ENCODE measurements at places on chromosomes 4 and X. TPM values are rescaled to one million over a fixed set of nuclear protein-coding genes. Genes with fewer than 3 reads are reported as not detected.

GPRASP2 gene
- 0.46 TPM for total RNA-seq

ASB9 gene
- 2.5 TPM for total RNA-seq

CLGN gene
- not detected for total RNA-seq

TRO gene
- total RNA-seq: 7.9 TPM

RASSF6 gene
- total RNA-seq: not detected

CXorf49 gene
- total RNA-seq: not detected

- DNase-seq: no peak
Measured at GRCh38 chrX:28225513-28225912, 244.3 kb upstream of the DCAF8L1 start.

GRCh38 chr4:176077561-176077960, 11.9 kb downstream of the WDR17 start:
- DNase-seq: no peak

DNA sequence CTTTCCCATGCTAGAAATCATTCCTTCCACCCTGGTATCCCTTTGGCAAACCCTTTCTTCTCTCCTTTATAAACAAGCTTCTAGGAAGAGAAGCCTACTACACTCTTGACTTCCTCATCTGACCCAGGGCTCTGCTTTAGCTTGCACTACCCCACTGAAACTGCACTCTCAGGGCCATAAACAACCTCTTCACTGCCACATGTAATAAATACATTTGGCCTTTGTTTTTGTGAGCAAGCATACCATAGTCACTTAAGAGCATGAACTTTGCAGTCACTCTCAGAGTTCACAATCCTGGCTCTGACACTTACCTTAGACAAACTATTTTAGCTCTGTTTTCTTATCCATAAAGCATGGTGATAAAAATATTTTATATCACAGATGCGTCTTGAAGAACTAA, 50.7 kb upstream of the USP38 start:
- no peak for DNase-seq

DNA sequence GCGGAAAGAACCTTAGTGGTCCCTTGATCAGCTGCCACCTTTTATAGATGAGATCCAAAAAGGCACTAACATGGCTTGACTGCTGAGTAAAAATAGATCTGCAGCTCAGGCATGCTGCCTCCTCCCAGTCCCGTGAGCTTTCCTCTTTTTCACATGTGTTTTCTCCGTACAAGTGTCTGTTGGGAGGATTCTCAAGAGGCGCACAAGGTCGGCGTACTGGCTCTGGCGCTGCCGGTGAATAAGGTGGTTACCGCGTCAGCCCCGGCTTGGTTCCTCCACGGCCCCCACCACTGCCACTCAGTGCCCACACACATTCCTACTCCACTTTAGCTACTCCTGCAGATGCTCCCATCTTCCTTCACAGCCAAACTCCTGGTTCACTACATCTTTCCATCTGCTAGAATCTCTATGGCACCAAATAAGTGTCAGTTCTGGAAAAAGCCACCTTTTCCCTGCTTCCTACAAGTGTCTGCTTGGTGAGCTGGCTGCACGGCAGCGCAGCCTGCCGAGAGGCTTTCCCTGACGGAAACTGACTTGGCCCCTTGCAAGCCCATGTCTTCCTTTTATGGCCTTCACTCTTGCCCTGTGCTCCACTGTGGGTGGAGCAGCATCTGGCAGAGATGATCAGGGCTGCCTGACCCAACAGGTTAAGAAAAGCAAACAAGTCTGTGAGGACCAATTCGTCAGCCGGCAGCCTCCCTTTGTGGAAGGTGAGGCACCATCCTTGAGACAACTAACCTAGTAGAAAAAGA, 99.8 kb downstream of the KLHL8 start:
- DNase-seq: no peak

- DNase-seq: no peak
Measured at GRCh38 chr4:146930673-146931072, 15.0 kb downstream of the TTC29 start.

GRCh38 chrX:71102292-71102691, 4.2 kb downstream of the CXorf65 start:
- DNase-seq: no peak

GRCh38 chr4:3186609-3187008, 62.4 kb upstream of the MSANTD1 start:
- DNase-seq: no peak

All from activated naive CD4-positive, alpha-beta T cell treated with anti-CD3 and anti-CD28 coated beads, Interleukin-2, amount 50 U/mL, for 72 hours (primary cell).